ENCODE measurements at places on chromosomes 7 and 10.

- no peak for DNase-seq
Measured at GRCh38 chr7:35860664-35861063, 59.8 kb downstream of the SEPTIN7 start.

DNA sequence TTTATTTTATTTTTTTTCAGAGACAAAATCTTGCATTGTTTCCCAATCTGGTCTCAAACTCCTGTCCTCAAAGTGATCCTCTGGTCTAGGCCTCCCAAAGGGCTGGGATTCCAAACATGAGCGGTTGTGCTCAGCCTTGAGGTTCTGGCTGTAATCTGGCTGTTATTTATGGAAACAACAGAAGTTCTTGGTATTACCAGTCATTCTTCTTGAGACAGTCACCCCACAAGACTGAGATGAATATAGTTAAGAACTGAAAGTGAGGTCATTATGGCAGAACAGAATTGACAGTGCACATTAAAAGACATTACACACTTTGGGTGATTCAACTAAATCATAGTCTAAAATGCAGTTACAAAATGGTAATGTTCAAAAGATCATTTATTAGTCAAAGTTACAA, 719.5 kb downstream of the ZWINT start:
- no peak for DNase-seq

GRCh38 chr7:75650062-75650461, 88.7 kb downstream of the HIP1 start:
- no peak for DNase-seq

DNA sequence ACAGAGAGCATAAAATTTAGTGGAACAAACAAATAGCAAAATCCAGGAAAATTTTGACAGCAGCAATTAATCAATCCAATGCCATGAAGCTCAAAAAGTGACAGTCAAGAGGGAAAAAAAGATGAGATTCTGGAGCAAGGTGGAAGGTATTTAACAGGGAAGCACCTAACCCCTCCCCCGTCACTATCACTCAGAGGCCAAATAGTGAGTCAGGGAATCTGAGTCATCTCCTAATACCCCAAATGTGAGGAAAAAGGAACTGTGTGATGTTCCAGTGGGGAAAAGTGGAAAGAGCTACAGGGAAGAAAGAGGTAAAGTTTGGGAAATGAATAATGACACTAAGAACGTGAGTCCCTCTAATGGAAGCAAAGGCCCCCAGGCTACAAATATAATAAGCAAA, 113.2 kb upstream of the PHF14 start:
- no peak for DNase-seq

- DNase-seq: no peak
Measured at GRCh38 chr10:123862421-123863182, 29.0 kb downstream of the CPXM2 start.

DNA sequence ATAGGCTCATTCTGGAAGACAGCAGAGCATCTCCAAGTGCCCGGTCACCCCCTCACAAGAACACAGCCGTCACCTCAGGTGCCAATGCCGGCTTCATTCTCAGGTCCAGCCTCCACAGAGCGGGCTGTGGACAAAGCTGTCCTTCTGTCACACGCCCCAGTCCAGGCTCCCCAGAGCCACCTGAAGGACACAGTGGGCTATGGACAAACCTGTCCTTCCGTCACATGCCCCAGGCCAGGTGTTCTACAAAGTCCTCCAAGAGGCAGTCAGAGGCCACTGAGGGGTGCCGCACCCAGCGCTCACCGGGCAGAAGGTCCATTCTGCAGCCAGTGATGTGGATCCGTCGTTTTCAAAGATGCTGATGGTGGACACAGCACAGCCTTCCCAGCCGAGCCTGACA, 173.2 kb upstream of the PPP2R2D start:
- no peak for DNase-seq

DNA sequence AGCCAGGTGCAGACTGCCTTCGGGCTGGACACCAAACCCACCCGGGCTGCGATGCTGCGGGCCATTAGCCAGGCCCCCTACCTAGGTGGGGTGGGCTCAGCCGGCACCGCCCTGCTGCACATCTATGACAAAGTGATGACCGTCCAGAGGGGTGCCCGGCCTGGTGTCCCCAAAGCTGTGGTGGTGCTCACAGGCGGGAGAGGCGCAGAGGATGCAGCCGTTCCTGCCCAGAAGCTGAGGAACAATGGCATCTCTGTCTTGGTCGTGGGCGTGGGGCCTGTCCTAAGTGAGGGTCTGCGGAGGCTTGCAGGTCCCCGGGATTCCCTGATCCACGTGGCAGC, 50.0 kb downstream of the VWA2 start:
- DNase-seq: no peak

GRCh38 chr10:70499836-70500167, 21.2 kb downstream of the PALD1 start:
- DNase-seq: no peak

DNA sequence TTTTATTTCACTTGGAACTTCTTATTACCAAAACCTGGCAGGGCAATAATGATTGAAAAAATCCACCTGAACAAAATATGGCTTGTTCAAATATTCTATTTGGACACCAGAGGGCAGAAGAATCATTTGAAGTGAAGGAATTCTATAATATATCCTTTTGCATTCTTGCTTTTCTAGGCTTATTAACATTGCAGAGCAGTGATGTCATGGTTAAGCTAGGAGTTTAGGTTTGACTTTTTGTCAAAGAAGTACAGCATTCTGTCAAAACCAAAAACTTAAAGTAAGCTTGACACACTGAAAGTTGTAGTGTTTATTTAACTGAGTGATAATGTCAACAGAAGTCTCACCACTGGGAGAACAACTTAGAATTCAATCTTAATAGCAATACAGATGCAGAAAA, 156.0 kb downstream of the SEMA3D start:
- no peak for DNase-seq

- no peak for DNase-seq
Measured at GRCh38 chr10:74293686-74294371, 142.8 kb downstream of the ADK start.

DNA sequence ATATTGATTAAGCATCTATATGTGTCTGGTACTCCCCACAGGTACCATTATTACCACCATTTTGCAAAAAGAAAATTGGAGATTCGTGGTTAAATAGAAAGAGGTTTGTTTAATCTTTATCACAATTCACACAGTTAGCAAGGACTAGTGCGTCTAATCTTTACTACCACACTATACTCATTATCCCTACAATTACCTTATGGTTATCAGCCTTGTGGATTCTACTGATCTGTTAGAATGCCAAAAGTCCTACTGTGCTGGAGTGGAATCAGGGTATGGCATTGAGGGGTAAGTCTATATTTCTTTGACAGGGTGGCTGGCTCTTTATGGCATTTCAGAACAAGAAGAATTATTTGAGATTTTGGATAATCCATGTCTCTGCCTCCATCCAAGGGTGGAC, 156.1 kb downstream of the RNLS start:
- DNase-seq: no peak

DNA sequence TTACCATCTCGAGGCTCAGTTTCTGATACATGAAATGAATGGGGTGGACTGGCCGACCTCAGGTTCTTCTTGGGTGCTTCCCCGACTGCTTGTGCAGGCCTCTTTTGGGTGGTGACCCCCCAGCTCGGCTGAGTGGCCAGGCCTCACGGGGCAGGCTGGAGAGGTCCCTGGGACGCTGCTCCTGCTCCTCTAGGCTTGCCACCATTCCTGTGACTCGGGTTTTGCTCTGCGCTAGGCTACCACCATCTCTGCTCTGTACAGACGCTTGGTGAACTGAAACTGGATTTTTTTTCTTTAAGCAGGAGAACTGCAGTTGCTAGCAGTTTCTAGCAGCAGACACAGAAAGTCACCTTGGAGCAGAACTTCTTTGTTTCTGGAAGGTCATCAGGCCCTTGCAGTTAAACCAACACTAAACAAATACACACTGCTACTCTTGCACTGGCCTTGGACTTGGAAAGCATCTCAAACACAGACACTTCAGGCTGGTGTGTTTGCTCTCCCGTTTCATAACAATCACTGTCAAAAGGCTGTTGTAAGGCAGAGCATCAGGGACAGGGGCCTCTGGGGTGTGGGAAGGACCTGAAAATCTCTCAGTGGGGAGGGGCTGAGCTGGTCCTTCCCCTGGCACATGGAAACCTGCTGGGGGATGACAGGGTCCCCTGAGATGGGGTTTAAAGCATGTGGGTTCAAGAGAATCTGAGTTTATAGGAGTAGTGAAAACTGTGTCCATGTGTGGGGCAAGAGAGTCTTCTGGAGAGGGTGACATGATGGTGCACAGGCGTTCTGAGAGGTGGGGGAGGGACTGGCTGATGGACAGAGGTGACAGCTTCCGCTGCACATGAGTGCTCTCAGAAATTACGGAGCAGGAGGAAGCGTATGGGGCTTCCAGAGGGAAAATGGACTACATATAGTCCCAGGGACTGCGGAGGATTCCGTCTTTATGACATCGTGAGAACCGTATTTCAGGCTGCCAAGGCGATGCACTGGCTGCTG, 35.0 kb upstream of the GIMAP8 start:
- peak; percentile 5 for DNase-seq

- peak; percentile 45 for DNase-seq
Measured at GRCh38 chr7:2417981-2418481, 14.6 kb downstream of the CHST12 start.

- DNase-seq: no peak
Measured at GRCh38 chr7:49775949-49776443, 2.6 kb downstream of the VWC2 start.

DNA sequence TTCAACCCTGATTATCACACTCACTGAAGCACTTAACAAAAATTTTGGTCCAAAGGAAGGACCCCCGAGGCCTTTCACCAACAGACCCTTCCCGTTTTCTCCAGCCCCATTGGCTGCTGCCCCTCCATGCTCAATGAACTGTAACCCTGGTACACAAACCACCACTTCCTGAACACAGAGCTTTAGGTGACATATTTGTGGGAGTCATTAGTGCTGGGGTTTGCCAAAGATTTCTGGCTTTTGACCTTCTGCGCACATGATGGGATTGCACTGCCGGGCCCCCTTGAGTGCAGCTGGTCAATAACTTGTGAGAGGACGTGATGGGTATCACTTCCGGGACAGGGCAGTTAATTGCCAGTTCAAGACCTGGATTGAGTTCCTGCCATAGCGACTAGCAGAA, 9.0 kb upstream of the CAMK1D start:
- DNase-seq: no peak

GRCh38 chr7:16509829-16510228, 16.8 kb upstream of the LRRC72 start:
- no peak for DNase-seq

- DNase-seq: no peak
Measured at GRCh38 chr7:30904561-30904960, 7.1 kb upstream of the AQP1 start.

DNA sequence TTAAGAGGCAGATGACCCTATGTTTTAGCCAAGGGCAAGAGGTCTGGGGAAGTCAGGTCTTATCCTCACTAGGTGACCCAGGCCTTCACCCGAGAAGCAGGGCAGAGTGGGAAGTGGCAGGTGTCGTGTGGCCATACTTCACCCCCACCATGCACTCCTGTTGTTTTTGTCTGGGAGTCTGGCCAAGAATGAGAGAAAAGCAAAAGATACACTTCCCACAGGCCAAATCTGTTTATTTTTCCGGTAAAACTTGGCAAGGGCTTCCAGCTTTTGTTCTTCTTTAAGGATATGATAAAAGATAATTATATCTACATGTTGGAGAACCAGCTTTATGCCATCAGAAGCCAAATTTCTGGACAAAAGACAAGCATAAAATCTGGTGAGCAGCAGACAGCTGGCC, 137.4 kb upstream of the CDC14C start:
- DNase-seq: no peak

- DNase-seq: no peak
Measured at GRCh38 chr7:121515229-121515628, 119.1 kb upstream of the FAM3C start.

- no peak for DNase-seq
Measured at GRCh38 chr7:89002981-89003956, 207.7 kb upstream of the TEX47 start.

GRCh38 chr10:130871406-130871805, 440.1 kb downstream of the TCERG1L start:
- DNase-seq: no peak

- DNase-seq: no peak
Measured at GRCh38 chr10:71736570-71736952, 17.0 kb upstream of the C10orf105 start.

DNA sequence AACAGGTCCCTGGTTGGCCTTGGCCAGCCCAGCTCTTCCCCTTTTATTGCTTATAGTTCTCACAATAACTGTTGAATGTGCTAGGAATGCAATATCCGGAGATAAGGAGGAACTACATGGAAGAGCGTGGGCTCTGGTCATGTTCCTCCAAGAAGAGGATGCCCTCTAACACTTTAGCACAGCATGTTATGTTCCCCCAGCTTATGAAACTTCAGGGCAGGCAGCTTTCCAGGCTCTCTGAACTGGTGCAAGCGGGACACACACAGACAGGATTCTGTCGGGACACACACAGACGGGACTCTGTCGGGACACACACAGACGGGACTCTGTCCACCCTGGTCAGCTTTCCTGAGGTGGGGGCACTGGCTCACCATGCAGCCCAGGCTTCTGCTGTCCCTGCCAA, 141.6 kb downstream of the PKD1L1 start:
- DNase-seq: no peak

GRCh38 chr7:95180-95862, 97.0 kb upstream of the FAM20C start:
- no peak for DNase-seq

- DNase-seq: no peak
Measured at GRCh38 chr7:18461785-18462467, 33.6 kb upstream of the HDAC9 start.

DNA sequence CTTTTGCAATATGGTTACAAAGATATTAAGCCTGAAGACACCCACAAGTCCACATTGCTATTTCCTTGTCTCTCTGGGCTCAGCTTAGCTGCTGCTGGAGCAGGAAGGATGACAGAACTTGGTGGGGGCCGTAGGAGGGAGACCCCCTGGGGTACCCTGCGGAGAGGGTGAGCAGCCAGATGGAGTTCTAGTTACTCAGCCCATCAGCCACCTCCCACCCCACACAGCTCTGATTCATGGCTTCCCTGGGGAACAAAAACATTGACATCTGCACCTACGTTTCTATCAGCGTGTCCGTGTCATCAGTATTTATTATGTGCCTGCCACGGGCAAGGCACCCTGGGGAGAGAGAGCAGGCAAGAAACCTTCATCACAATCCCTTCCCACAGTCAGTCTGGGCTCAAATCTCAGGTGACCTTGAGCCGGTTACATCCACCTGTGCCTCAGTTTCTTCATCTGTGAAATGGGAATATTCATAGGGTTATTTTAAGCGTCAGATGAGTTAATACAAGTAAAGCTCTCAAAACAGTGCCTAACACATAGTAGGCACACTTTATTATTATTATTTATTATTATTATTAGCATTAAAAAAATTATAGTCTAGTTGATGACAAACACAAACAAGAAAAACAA, 131.5 kb downstream of the C10orf105 start:
- no peak for DNase-seq

- no peak for DNase-seq
Measured at GRCh38 chr10:76089556-76090180, 658.2 kb downstream of the LRMDA start.

Measured in central memory CD8-positive, alpha-beta T cell (primary cell).